MCF 10A (cell line): ENCODE measurements at places on chromosomes 5 and 9. TPM values are rescaled to one million over a fixed set of nuclear protein-coding genes. Genes with fewer than 3 reads are reported as not detected.

DNA sequence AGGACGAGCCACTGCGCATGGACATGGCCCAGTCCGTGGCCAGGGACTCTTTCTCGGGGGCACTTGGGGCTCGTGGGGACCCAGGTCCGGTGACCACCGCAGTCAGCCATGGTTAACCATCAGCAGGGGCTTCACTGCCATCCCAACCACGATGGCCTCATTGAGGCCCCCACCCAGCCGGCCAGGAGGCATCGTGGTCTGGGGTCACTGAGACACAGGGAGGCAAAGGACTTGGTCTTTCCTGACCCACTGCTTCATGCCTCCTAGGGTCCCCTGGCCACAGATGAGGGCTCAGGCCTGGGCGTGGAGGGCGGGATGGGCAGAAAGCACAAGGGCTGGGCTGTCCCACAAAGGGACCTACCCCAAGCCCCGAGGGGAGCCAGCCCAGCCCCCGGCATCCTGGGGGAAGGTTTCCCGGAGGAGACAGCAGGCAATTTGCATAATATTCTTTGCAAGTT, 6.6 kb downstream of the NACC2 start:
- peaks cover 27% of the 10 kb centered on the region for H3K36me3 ChIP-seq
- DNase-seq = no peak
- no peak overlapping the region for H3K4me3 ChIP-seq
- no peaks in the 10 kb centered on the region for H3K27me3 ChIP-seq
- no peak overlapping the region for H3K27ac ChIP-seq

GRCh38 chr5:89452081-89452480, 569.1 kb upstream of the MEF2C start:
- H3K4me3 ChIP-seq = no peak overlapping the region
- H3K27me3 ChIP-seq = no peaks in the 10 kb centered on the region
- H3K4me1 ChIP-seq = no peaks in the 10 kb centered on the region
- no peaks in the 10 kb centered on the region for H3K36me3 ChIP-seq
- no peak for DNase-seq
- no peak overlapping the region for H3K27ac ChIP-seq

- H3K4me3 ChIP-seq = peak overlapping the region; percentile 49
- no peak for DNase-seq
- peaks cover 61% of the 10 kb centered on the region for H3K4me1 ChIP-seq
Observed at GRCh38 chr5:14183187-14183939, 40.2 kb downstream of the TRIO start.

DNA sequence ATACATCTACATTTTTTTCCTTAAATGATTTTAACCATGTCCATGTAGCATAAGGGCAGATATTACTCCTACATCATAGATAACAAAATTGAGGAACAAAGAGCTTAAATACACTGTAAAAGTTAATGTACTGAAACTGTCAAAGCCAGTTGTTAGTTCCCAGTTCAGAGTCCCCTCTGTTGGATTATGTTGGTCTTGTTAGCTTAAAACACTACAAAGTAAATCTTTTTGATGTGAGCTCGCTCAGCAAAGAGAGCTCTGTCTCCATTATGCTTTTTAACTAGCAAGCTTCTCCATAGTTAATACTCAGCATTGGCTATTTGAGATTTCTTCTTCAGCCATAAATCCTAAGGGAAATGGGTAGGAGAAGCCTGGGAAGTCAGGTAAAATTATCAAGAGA, 149.1 kb downstream of the ADAMTS6 start:
- H3K4me1 ChIP-seq = peaks cover 10% of the 10 kb centered on the region
- DNase-seq = no peak
- H3K36me3 ChIP-seq = peaks cover 7% of the 10 kb centered on the region

GRCh38 chr5:16585041-16585667, 31.6 kb downstream of the RETREG1 start:
- H3K4me1 ChIP-seq = no peaks in the 10 kb centered on the region
- H3K4me3 ChIP-seq = no peak overlapping the region
- no peaks in the 10 kb centered on the region for H3K36me3 ChIP-seq
- no peak overlapping the region for H3K27ac ChIP-seq
- H3K27me3 ChIP-seq = no peaks in the 10 kb centered on the region

CFAP90 gene
- total RNA-seq = not detected in 2 replicates

ARHGEF37 gene
- total RNA-seq = 3.9 and 5.1 TPM in 2 replicates

DNA sequence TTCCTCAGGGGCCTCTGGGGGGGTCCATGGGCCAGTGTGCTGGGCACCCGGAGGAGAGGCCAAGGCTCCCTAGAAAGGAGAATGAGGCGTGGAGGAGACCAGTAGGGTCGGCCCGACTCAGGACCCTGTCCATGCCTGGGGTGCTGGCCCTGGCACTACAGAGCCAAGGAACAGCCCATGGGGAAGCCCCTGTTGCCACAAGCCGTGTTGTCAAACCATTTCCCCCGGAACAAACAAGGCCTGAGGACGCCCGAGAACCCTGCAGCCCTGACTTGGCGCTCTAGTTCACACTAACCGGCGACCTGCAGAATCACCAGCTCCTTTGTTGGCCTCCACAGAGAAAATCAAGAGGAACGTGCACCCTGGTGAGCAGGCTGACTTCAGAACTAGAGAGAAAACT, 41.6 kb upstream of the SLC12A7 start:
- no peak overlapping the region for H3K27ac ChIP-seq
- peaks cover 20% of the 10 kb centered on the region for H3K27me3 ChIP-seq
- H3K36me3 ChIP-seq = no peaks in the 10 kb centered on the region
- H3K4me1 ChIP-seq = no peaks in the 10 kb centered on the region
- DNase-seq = no peak
- H3K4me3 ChIP-seq = no peak overlapping the region

- no peaks in the 10 kb centered on the region for H3K4me1 ChIP-seq
- peaks cover 22% of the 10 kb centered on the region for H3K27me3 ChIP-seq
- no peak overlapping the region for H3K4me3 ChIP-seq
- H3K36me3 ChIP-seq = no peaks in the 10 kb centered on the region
- DNase-seq = peak; percentile 34
- no peak overlapping the region for H3K27ac ChIP-seq
Observed at GRCh38 chr5:146624179-146624578, 108.2 kb upstream of the GPR151 start.

PAIP1 gene
- total RNA-seq = 105 and 116 TPM in 2 replicates

DNA sequence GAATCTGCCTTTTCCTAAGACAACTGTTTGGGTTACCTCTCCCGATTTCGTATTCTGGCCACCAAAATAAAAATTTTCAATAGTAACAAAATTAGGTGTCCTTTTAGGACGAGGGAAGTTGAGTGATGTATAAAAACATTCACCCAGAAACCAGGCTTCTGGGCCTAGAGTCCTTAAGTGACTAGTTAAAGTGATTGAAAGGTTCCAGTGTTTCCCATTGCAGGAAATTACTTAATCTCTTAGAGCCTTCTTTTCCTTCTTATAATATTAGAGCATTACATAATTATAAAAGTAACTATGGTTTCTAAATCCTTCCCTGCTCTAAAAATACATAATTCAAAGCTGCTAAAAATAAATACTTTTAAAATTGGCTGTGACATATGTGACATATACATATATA, 7.3 kb downstream of the MCIDAS start:
- DNase-seq = no peak
- no peaks in the 10 kb centered on the region for H3K4me1 ChIP-seq
- no peak overlapping the region for H3K27ac ChIP-seq
- no peaks in the 10 kb centered on the region for H3K27me3 ChIP-seq

GRCh38 chr5:150152636-150153462, 2.8 kb downstream of the PDGFRB start:
- H3K27ac ChIP-seq = no peak overlapping the region
- H3K4me1 ChIP-seq = peaks cover 6% of the 10 kb centered on the region
- H3K36me3 ChIP-seq = no peaks in the 10 kb centered on the region
- no peak overlapping the region for H3K4me3 ChIP-seq
- no peak for DNase-seq

DNA sequence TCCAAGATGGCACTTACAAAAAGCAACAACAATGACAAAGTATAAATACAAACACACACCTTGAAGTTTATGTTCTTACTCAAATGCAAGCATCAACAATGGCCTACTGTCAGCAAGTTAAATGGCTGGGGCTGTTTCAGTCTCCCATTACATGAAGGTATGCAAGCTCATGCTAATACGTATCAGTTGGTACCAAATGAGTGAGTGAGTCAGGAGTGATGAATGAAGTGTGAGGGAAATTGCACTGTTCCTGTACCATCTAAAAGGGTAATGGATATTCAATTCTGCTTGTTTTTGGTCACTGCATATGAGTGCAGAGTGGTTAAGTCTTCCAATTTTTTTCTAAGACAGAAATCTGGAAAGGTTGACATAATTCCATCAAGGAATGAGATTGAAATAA, 964.9 kb downstream of the MAT2B start:
- H3K27ac ChIP-seq = no peak overlapping the region
- H3K4me3 ChIP-seq = no peak overlapping the region
- no peak for DNase-seq
- no peaks in the 10 kb centered on the region for H3K27me3 ChIP-seq

DNA sequence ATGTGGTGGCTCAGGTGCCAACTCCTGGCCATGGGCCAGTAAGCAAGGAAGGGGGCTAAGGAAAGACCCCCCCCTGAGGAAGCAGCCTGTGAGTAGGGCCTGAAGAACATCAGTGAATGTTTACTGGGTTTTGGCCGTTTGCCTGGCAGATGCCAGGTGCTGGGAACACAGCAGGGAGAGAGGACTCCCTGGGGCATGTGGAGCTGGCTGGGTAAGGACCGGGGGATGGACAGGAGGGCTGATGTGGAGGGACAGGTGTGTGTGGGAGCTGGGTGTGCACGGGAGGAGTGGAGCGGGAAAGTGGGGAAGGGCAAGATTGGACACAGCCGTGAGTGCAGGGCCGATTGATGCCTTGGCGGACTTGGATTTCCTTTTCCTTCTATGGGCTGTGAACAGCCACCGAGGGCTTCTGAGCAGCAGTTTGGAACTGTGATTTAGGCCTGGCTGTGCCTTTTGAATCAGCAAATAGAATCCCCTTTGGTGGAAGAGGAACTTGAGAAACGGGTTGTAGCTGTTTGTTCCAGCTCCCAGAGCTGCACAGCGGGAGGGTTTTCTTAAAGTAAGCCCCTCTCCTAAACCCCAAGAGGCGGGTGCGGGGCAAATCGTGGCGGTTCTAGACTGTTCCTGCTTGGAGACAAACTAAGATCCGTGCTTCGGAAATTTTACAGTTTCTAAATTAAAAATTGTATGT, 3.1 kb downstream of the HMCN2 start:
- H3K4me3 ChIP-seq = no peak overlapping the region
- no peaks in the 10 kb centered on the region for H3K4me1 ChIP-seq
- no peaks in the 10 kb centered on the region for H3K36me3 ChIP-seq
- H3K27ac ChIP-seq = no peak overlapping the region
- peaks cover 64% of the 10 kb centered on the region for H3K27me3 ChIP-seq

DNA sequence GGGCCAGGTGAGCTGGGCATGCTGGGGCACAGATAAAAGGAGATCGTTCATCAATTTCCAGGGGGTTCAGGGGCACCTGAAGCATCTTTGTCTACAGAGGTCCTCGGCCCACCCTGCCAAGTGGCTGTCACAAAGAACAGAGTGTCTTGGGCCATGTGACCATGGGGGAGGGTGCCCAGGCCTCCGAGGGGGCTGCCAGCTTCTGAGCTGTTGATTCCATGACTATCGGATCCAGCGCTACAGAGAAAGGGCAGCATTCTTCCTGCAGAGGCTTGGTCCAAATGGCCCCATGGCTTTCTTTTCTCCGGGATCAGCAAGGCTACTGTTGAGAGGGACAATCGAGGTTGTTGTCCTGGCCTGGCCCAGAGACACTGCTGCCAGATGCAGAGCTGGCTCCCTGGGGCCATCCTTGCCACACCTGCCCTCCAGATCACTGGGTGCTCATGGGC, 289.2 kb downstream of the ZSWIM6 start:
- H3K27me3 ChIP-seq = no peaks in the 10 kb centered on the region
- DNase-seq = no peak
- no peaks in the 10 kb centered on the region for H3K36me3 ChIP-seq
- no peaks in the 10 kb centered on the region for H3K4me1 ChIP-seq
- H3K4me3 ChIP-seq = no peak overlapping the region
- H3K27ac ChIP-seq = no peak overlapping the region

DNA sequence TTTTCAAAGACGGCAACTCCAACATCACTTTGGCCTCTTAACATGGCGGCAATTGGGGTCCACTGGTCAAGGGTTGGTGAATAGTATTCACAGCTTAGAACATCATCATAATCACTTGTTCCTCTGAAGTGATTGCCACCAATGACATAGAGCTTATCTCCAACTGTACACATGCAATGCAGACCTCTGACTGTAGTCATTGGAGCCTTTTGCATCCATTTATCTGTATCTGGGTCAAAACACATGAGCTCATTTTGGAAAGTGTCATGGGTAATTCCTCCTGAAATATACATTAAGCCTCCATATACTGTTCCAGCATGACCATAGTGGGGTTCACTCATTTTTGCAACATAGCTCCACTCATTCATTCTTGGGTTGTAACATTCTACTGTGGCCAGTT, 2.0 kb downstream of the KLHL9 start:
- H3K27ac ChIP-seq = no peak overlapping the region
- DNase-seq = no peak
- no peaks in the 10 kb centered on the region for H3K27me3 ChIP-seq

DNA sequence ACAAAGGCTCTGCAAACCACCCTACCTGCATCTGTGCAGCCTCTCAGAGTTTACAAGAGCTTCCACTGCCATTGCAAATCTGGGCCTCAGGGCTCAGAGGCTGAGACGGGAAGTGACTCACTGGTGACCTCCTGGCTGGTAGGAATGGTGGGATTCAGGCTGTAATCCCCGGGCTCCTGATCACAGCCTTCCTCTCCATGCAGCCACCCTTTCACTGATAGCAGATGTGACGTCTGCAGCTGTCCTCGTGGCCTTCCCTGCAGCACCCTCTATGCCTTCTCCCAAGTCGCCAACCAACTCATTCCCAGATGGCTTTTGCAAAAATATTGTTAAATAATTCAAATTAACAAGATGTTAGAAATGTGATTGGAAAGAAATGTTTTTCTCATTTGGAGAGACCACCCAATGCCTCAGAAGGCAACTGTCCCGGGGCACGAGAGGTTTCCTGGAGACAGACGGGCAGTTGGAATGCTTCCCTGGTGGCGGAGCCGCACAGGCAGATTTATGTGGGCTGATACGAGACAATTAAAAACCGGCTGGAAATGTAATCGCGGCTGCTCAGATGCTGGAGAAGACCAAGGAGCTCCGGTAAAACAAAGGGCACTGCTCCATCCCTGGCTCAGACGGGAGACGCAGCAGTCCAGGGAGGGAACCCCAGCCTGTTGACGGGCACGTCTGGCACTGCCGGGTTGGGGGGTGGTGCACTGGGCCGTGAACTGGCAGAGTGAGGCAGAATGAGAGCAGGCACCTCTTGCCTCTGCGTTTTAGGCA, 34.4 kb upstream of the SLC25A51 start:
- H3K4me1 ChIP-seq = peaks cover 29% of the 10 kb centered on the region
- peaks cover 10% of the 10 kb centered on the region for H3K36me3 ChIP-seq
- peak overlapping the region; percentile 42 for H3K27ac ChIP-seq
- H3K4me3 ChIP-seq = no peak overlapping the region
- DNase-seq = peak; percentile 66
- no peaks in the 10 kb centered on the region for H3K27me3 ChIP-seq

DNA sequence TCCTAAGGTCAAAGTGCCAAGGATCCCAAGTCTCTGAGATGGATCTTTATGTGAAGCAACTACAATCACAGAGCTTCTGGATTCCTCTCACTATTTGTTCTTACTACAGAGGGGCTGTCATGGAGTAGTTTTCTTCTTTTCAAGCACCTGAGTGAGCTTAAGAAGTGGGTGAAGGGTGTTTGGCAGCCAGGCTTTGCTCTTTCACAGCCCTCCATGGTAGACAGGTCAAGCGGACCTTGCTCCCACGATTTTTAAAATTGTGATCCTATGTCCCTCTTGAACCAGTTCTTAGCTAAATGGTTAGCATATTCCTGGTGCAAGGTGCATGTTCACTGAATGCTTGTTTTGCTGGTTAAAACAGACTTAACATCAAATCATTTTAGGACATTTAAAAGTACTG, 332.2 kb downstream of the GADD45G start:
- no peak for DNase-seq
- no peak overlapping the region for H3K27ac ChIP-seq
- no peaks in the 10 kb centered on the region for H3K36me3 ChIP-seq
- H3K4me3 ChIP-seq = no peak overlapping the region
- H3K27me3 ChIP-seq = peaks cover 73% of the 10 kb centered on the region
- H3K4me1 ChIP-seq = peaks cover 8% of the 10 kb centered on the region

HAVCR2 gene
- 0.17 TPM in 1 of 2 replicates, not detected in the other for total RNA-seq
